Gastroesophageal sphincter (tissue), 4 donors: ENCODE measurements at places on chromosomes 4 and X. TPM values are rescaled to one million over a fixed set of nuclear protein-coding genes. Genes with fewer than 3 reads are reported as not detected.
A peak's percentile ranks its signal among the peaks of the same experiment; 100 is the strongest.

DNA sequence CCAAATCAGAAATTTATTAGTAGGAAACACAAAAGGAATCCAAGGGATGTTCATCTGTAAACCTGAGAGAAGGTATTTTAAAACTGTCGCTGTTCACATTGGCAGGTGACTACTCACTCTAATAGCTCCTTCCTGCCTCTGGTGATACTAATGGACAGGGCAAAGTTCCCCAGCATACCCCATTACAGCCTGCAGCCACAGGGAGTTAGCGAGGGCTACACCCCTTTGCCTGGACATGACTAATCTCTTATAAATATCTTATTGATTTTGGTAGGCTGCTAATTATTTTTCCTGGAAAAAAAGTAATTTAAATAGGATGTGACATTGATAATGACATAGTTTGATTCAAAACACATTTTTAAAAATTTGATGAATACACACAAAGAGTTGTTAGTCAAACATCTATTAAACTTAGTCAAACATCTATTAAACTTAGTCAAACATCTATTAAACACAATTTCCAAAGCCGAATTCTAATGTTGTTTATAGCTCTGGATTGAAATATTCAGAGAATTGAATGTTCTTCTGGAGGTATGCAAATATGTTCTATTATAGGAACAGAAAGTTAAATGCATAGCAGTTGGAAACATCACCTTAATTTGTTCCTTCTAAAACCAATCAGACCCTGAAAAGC, 83.0 kb upstream of the CBR4 start:
- no peak overlapping the region for H3K4me3 ChIP-seq
- H3K4me1 ChIP-seq, result no peaks in the 10 kb centered on the region
- H3K36me3 ChIP-seq, result no peaks in the 10 kb centered on the region
- H3K27ac ChIP-seq, result no peak overlapping the region
- no peak for ATAC-seq
- H3K27me3 ChIP-seq, result no peaks in the 10 kb centered on the region

DNA sequence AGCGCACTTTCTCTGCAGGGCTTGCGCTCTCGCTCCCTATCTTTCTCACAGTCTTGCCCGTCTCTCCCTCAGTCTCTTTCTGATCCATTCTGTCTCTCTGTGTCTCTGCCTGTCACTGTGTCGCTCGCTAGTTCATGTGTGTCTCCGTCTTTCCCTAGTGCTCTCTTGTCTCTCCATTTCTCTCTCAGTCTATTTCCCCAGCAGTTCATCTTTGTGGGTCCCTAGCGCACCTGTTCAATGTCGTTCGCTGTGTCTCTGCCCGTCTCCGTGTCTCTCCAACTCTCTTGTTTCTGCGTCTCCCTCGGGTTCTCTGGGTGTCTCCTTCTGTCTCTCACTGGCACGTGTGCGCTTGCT, 1.5 kb downstream of the GPR101 start:
- H3K4me1 ChIP-seq, result peaks cover 32% of the 10 kb centered on the region
- peaks cover 52% of the 10 kb centered on the region for H3K27me3 ChIP-seq
- H3K36me3 ChIP-seq, result no peaks in the 10 kb centered on the region
- no peak for ATAC-seq

- no peak overlapping the region for H3K4me3 ChIP-seq
- ATAC-seq, result no peak
- no peaks in the 10 kb centered on the region for H3K27me3 ChIP-seq
- no peaks in the 10 kb centered on the region for H3K36me3 ChIP-seq
Measured at GRCh38 chr4:111480510-111480909, 664.7 kb upstream of the FAM241A start.

- no peaks in the 10 kb centered on the region for H3K4me1 ChIP-seq
- ATAC-seq, result no peak
- no peak overlapping the region for H3K27ac ChIP-seq
Measured at GRCh38 chr4:112289407-112290253, 3.9 kb upstream of the TIFA start.

GRCh38 chr4:45484740-45485139, 639.1 kb downstream of the GABRG1 start:
- H3K4me3 ChIP-seq, result no peak overlapping the region
- no peak overlapping the region for H3K27ac ChIP-seq
- no peaks in the 10 kb centered on the region for H3K4me1 ChIP-seq

GRCh38 chr4:185736882-185737281, 75.1 kb downstream of the SORBS2 start:
- ATAC-seq, result no peak
- peak overlapping the region; percentile 87 for H3K27ac ChIP-seq
- no peak overlapping the region for H3K4me3 ChIP-seq
- no peaks in the 10 kb centered on the region for H3K36me3 ChIP-seq

- no peak overlapping the region for H3K27ac ChIP-seq
- H3K36me3 ChIP-seq, result no peaks in the 10 kb centered on the region
- H3K4me1 ChIP-seq, result no peaks in the 10 kb centered on the region
- no peak for ATAC-seq
Measured at GRCh38 chr4:138494931-138495330, 252.8 kb upstream of the SLC7A11 start.

GRCh38 chrX:96379951-96380350, 304.7 kb upstream of the DIAPH2 start:
- no peak overlapping the region for H3K27ac ChIP-seq
- H3K4me1 ChIP-seq, result peaks cover 7% of the 10 kb centered on the region

RAB9B gene
- 25.4 TPM for total RNA-seq

FHIP1A gene
- 4.3 TPM for total RNA-seq

GNRHR gene
- not detected for total RNA-seq

PCYT1B gene
- 3.7 TPM for total RNA-seq

PAGE2 gene
- not detected for total RNA-seq
